ENCODE measurements at places on chromosomes 16 and 17. TPM values are rescaled to one million over a fixed set of nuclear protein-coding genes. Genes with fewer than 3 reads are reported as not detected.

- H3K27me3 ChIP-seq: no peaks in the 10 kb centered on the region
- H3K4me3 ChIP-seq: no peak overlapping the region
- peaks cover 60% of the 10 kb centered on the region for H3K36me3 ChIP-seq
- no peak for DNase-seq
- H3K27ac ChIP-seq: peak overlapping the region; percentile 91
Observed at GRCh38 chr17:38897176-38897575, 27.3 kb downstream of the LASP1 start.

GRCh38 chr17:42833767-42834422, 698 bp downstream of the PSME3 start:
- H3K4me3 ChIP-seq: peak overlapping the region; percentile 93
- H3K27ac ChIP-seq: peak overlapping the region; percentile 99
- no peaks in the 10 kb centered on the region for H3K27me3 ChIP-seq
- peaks cover 21% of the 10 kb centered on the region for H3K4me1 ChIP-seq
- DNase-seq: peak; percentile 28
- H3K36me3 ChIP-seq: peaks cover 24% of the 10 kb centered on the region

- no peak overlapping the region for H3K4me3 ChIP-seq
- no peaks in the 10 kb centered on the region for H3K36me3 ChIP-seq
- no peaks in the 10 kb centered on the region for H3K27me3 ChIP-seq
Observed at GRCh38 chr17:31568121-31568520, 176.6 kb downstream of the RAB11FIP4 start.

GRCh38 chr16:27620541-27620940, 70.6 kb downstream of the KATNIP start:
- H3K4me1 ChIP-seq: no peaks in the 10 kb centered on the region
- H3K27ac ChIP-seq: no peak overlapping the region
- H3K36me3 ChIP-seq: peaks cover 10% of the 10 kb centered on the region
- DNase-seq: no peak
- no peak overlapping the region for H3K4me3 ChIP-seq
- no peaks in the 10 kb centered on the region for H3K27me3 ChIP-seq

DNA sequence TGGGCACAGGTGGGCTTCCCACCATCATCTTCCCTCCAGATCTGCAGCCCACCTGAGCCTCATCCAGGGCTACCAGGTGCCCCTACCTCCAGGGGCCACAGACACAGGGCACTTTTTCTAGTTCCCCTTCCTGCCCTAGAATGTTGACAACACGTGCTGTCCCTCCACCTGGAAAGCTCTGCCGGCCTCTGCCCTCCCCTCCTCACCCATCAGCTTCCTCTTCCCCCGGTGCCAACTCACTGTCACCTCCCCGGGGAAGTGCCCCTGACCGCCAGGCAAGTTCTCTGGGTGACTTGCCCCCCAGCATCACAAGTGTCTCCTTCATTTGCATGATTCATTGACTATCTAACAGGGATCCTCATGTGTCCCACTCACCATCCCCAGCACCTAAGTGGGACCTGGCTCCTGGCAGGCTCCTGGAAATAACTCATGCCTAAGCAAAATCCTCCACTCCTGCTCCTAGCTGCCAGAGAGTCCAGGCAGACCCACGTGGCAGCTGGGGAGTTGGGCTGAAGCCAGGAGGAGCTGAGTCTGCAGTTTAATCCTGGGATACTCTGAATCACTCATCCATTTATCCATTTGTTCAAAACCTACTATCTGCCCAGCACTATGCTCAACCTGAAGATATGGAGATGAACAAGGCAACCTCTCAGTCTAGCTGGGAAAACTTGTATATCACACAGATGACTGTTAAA, 304.4 kb downstream of the FOXL1 start:
- no peaks in the 10 kb centered on the region for H3K36me3 ChIP-seq
- no peak overlapping the region for H3K27ac ChIP-seq
- no peak overlapping the region for H3K4me3 ChIP-seq

Gene STXBP4
- total RNA-seq: 7.6 TPM

Gene PRAC1
- total RNA-seq: not detected

Gene WNT3
- 0.06 TPM for total RNA-seq

Data from activated naive CD8-positive, alpha-beta T cell treated with anti-CD3 and anti-CD28 coated beads for 36 hours (primary cell).